ENCODE measurements at places on chromosomes 7 and 10.

DNA sequence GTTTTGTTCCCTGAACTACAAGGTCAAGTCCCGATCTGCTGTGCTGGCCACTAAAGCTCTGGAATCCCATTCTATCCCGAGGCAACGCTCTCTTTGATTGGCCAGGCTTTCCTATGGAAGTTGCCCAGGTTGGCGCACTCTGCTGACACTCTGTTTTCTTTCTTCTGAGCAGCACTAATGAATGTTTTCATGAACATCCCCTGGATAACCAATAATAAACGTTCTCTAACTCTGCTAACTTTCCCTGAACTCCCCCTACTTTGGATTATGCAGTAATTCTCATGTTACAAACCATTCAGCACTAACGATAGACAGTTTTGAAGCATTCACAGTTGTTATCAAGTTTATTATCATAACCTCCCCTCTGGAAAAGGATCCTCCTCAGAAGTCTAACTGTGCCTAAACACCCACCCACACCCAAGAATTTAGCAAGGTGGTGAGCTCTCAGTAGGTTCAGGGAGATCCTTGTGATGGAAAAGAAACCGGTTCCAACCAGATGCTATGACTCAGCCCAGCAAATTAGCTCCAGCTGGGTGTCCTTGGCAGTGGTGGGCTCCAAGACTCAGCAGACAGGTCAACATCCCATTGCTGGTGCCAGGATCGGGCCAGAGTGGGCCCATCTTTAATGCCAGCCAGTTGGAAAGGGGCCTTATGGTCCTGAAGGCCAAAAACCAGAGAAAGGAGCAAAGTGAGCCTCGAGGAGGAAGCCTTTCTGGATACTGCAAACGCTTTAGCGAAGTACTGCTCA is 68.4 kb downstream of the CREB3L2 start:
- DNase-seq: peak; percentile 62

- no peak for DNase-seq
Measured at GRCh38 chr10:68423522-68423921, 16.4 kb upstream of the RUFY2 start.

DNA sequence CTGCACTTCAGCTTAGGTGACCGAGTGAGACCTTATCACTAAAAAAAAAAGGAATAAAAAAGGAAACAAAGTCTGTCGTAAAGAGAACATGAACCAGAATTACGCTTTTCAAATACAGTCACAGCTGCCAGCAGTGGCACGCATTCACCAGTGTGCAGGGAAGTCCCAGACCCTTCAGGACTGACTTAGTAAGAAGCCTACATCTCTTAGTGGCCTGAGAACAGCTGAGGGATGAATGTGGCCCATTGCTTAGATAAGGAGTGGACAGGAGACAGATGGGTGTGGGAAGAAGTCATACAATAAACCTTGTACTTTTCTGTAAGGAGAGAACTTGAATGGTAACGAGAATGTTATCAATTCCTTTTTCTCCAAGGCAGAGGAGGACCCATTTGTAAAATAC is 178.5 kb downstream of the JCAD start:
- DNase-seq: no peak

- no peak for DNase-seq
Measured at GRCh38 chr7:156196649-156197048, 384.4 kb upstream of the SHH start.

- DNase-seq: no peak
Measured at GRCh38 chr7:17234030-17234397, 64.4 kb upstream of the AHR start.

- DNase-seq: no peak
Measured at GRCh38 chr10:72009051-72009424, 44.8 kb downstream of the CHST3 start.

- DNase-seq: peak; percentile 29
Measured at GRCh38 chr7:96122746-96123145, 199.2 kb downstream of the SLC25A13 start.

Measured in astrocyte of the cerebellum (primary cell).